ENCODE measurements at places on chromosomes 3 and 15.

GRCh38 chr3:133211449-133211848 is 173.3 kb downstream of the TMEM108 start:
- no peak for DNase-seq

- DNase-seq = no peak
These were observed 4.3 kb downstream of the RIOX2 start for GRCh38 chr3:97967966-97968365.

DNA sequence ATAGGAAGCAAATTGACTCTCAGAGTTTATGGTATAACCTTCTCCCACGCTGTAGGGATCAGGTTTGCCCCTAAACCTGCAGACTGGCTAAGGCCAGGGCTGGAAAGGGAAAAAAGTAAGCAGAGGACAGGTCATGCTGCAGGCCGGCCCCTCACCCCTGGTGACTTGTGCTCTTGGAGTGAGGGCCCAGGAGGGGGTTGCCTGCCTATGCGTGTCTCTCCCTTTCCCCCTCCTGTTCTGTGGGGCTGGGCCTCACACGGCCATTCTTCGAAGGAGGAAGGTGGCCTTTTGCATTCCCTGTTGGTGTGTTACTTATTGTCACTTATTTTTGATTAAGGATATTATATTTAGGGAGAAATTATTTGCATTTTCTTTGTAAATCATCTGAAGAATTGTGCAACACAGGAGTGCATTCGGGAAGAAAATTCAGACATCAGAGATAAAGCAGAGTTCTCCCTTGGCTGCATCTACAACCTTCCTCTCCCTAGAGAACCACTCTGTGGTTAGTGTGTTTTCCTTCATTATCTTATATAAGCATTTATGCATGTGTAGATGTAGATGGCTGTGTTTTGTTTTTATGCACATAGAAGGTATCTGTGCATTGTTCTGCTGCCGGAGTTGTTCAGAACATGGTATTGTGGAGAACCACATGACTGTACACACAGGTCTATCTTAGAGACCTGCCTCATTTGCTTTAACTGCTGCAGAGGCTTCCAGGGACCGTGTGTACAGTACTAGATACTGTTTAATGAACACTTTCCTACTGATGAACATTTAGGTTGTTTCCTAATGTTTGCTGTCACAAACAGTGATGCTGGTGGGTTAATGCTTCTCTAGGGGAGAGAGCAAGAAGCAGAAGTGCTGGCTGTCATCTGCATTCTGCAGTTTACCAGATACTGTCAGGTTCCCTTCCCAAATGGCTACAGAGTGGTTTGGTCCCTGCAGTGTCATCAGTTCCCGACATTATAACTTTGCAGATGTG is 133.5 kb downstream of the APBA2 start:
- DNase-seq = no peak

DNA sequence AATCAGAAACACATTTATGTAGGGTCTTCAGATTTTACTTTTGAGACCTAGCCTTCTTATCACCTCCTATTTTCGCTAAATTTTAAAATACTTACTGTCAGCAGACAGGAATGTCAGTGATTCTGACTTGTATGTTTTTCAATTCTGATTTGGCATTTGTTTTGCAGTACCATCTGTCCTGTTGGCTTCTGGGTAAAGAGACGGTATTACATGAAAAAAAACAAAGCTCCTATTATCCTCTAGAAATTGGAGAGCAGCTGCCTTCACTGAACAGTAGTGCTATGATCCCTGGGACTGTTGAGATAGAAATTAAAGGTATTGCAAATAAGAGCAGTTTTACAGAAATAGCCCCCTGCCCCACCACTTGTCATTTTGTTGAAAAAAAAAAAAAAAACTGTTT is 8.4 kb downstream of the ARMC8 start:
- DNase-seq = no peak

DNA sequence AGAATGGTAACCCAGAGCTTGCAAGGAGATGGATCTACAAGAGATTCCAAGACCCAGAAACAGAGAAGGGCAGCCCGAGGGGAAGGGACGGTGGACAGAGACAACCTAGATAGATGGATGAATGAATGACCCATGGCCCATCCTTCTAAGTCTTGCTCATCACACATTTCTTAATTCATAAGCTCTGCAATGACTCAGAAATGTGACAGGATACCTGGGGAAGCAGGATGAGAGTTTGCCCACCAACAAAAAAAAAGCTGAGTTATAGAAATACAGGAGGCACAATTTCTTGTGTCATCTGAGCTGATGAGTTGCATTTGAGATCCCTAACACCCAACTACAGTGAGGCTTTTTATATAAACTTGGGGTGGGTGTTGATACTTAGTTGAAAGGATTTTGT is 76.6 kb downstream of the CNTN3 start:
- no peak for DNase-seq

GRCh38 chr3:127150513-127151250 is 42.2 kb upstream of the PRR23E start:
- no peak for DNase-seq

GRCh38 chr3:13191016-13191415 is 117.8 kb upstream of the IQSEC1 start:
- DNase-seq = no peak

GRCh38 chr15:52159645-52160044 is 31.5 kb downstream of the GNB5 start:
- no peak for DNase-seq

DNA sequence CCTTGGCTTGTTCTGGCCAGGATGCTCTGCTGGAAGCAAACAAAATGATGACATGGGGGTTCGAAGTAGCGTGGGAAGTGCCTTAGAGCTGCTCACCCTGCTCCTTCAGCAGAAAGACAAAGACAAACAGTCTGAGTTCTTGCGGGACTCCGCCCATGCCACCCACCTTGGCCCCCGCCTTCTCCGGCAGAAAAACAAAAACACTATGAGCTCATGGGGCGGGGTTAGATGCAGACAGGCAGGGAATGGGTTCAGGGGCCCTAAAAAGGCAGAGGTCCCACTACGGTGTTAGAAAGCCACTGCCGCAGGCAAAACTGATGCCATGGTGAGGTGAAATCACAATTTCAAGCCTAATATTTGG is 9.7 kb upstream of the NCKIPSD start:
- DNase-seq = no peak

GRCh38 chr15:52031556-52031955 is 12.5 kb downstream of the MAPK6 start:
- DNase-seq = no peak

DNA sequence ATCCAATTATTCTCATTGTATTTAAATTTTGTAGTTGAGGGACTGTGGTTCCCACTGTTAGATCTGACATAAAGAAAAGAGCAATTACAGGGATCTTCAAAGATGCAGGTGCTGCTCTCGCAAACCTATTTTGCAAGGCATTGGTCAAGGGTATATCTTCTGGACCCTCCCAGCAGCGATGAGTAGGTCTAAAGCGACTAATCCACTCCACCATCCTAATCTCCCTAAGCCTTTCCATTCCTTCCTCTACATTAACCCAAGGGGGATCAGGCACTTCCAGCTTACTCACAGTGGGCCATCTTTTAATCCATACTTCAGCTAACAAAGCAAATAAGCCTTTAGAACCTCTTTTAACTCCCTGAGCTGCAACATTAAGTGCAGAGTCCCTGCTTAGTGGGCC is 37.0 kb upstream of the CPOX start:
- DNase-seq = no peak

DNA sequence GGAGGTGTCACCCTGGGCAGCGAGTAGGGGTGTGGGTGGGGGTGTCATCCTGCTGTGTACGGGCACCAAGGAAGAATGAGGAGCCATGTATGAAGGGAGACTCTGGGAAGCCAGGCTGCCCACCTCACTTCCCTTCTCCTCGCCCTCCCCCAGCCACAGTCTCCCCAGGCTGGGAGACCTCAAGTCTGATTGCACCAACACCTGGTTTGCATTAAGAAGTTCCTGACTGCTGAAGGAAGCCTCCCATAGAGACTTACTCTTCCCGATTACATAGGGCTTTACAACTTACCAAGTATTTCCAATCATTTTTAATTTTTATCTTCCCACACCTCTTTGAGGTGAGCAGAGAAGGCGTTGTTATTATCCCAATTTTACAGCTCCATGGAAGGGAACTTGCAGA is 29.5 kb upstream of the SMAD3 start:
- no peak for DNase-seq

DNA sequence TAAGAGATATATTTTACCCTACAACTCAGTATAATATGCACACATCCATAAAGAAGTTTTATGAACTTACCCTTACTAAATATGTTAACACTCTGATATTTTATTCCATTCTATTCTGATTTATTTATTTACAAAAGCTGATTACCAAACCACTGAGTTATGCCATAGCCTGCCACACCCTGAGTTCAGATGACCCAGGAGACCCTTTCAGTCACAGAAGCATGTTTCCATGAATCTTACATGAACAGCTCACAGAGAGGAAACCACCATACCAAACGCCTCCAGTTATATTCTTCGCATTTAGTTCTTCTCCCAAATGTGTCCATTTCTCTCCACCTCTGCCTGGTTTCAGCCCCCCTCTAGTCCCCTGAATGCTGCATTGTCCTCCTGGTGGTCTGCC is 103.5 kb downstream of the SEMA5B start:
- DNase-seq = no peak

DNA sequence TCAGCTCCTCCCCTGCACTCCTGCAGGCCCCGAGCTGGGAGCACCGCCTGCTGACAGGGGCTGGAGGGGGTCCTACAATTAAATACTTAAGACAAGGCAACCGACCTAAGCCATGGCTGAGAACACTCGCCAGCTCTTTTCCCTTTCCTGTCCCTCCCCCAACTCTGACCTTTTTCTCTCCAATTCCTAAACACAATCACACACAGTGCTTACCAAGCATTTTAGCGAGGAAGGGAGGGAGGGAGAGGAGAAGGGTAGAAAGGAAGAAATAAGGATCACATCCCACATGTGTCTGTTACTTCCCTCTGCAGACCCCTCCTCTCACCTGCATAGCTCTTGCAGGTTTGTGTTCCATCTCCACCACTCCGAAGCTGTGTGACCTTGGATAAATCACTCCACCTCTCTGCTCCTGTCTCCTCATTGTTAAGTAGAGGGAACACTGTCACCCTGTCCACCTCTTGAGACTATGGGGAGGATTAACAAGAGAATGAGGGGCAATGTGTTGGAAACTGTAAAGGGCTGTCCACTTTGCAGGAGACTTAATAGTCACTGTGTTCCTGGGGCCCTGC is 63.6 kb downstream of the CYP11A1 start:
- no peak for DNase-seq

DNA sequence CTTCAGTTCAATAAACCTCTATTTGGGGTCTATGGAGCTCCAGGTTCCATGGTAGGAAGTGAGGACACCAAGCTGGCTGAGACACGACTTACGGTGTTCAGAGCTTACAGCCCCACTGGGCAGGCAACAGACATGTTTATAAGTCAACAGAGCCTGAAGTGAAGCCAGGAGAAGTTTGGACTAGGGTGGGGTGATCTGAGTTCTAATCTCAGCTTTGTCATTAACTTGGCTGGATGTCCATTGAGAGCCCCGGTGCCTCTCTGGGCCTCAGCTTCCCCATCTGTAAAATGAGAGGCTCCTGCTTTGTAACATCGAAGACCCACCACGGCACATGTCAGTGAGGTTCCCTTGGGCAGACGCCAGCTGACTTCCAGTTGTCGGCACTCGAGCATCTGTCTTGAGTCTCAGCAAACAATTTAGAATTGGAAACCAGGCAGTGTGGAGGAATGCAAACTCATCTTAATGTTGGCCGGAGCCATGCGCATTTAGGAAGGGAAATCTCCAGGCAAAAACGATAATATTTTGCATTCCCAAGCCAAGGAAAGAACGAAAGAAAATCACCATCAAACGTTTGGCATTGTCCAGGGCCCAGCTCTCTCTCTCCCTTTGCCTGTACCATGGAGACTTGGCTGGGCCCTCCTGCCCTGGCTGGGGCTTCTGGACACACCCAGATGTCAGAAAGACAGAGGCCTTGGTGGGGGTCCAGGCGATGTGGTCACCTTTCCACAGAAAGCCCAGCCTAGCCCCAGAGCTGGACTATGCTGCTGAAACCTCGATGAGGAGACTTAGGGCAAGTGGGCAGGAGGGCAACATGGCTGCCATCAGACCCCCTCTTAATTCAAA is 18.4 kb downstream of the ITGA11 start:
- DNase-seq = no peak

DNA sequence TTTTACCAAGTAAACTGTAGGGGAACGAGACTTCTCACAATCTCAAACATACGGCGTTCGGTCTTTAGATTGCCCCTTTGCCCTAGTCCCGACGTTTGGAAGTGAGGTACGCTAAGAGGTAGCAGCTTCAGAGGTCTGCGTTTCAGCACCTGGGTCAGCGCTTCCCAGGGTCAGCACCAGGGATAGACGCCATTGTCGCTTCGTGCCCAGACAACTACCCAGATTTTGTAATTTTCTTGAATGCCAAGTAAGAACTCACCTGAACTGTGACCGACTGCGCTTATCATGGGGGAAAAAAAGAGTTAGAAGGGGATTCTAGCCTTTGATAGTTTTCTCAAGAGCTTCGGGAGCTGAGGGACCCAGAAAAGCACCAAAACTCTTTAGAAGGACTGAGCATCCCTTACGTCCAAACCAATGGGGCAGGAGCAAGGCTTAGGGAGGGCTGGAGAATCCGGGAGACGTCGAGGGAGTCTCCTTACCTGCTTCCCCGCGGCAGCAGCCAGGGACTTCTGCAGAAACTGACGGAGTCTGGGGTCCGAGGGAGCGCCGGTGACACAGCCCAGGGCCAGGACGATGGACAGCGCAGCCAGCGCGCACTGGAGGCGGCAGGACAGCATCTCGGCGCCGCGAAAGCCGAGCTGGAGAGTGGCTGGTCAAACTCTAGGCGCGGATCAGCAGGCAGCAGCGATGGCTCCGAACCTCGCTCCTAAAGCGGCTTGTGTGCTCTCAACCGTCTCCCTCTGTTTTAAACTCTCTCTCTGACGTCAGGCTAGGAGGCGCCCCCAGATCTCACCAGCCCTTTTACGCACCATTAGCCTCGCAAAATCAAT is at the start of gene SST:
SST (minus strand) TSS at position 720 of the 830 bp plus-strand sequence; CDS start at position 617, 103 bp downstream.
- DNase-seq = no peak

GRCh38 chr3:112425858-112426750 is 73.2 kb downstream of the BTLA start:
- no peak for DNase-seq

DNA sequence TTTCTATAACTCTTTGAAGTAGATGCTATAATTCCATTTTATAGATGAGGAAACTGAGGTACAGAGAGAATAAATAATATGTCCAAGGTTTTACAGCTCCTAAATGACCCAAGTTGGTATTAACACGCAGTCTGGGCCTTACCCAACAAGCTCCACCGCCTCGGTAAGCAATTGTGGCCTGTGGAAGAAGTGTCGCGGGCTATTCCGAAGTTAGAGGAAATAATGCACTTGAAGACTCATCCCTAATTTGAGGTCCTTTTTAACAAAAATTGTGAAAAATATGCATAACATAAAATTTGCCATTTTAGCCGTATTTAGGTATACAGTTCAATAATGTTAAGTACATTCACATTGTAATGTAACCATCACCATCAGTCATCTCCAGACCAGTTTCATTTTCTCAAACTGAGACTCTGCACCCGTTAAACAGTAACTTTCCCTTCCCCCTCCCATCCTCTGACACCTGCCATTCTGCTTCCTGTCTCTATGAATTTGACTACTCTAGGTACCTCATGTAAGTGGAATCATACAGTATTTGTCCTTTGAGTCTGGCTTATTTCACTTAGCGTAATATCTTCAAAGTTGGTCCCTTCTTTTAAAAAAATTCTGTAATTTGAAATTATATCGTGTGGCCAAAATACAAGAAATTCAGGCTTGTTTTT is 18.2 kb downstream of the IDH3A start:
- no peak for DNase-seq

- DNase-seq = no peak
These were observed 23.7 kb downstream of the PRKCD start for GRCh38 chr3:53184701-53185100.

GRCh38 chr3:153631664-153632063 is 469.6 kb downstream of the RAP2B start:
- no peak for DNase-seq

Measured in stimulated activated CD8-positive, alpha-beta memory T cell treated with anti-CD3 and anti-CD28 coated beads, Interleukin-15, amount 100 ng/mL, for 24 hours (primary cell).